ENCODE measurements at places on chromosomes 12 and 14.

- no peak for DNase-seq
These were observed 36.9 kb upstream of the KRAS start for GRCh38 chr12:25287610-25288009.

DNA sequence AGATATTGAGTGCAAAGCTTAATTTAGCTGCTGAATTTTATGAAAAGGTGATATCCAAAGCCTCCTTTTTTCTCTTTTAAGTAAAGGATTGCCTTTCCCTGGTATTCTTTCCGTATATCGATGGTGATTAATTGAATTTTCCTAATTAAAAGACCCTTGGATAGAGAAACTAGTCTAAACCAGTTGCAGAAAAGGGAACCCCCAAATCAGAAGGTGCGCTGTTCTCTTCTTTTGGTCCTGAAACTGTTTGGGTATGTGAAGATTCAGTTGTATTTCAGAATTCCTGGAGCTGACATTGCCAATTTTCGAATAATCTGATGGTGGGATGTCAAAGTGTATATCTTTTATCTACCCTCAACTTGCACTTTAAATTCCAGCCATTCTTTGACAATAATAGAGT lies 1.9 kb downstream of the GPHN start:
- DNase-seq: no peak

DNA sequence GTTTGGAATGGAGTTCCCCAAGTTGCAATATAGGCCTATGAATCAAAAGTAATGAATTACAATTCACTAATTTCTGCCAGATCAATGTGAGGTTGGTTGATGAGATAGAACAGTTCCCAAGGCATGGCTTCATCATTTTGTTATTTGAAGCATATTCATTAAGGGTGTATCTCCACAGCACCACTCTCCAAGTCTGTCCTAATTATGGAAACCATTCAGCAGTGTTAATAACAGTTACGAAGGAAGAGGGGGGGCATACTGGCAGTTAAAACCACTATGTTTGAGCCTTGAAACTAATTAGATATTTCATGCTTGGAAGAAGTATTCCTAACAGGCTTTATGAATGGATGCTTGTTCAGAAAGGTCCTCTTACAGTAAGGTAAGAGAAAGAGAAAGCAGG lies 520.3 kb downstream of the DIO2 start:
- DNase-seq: no peak

DNA sequence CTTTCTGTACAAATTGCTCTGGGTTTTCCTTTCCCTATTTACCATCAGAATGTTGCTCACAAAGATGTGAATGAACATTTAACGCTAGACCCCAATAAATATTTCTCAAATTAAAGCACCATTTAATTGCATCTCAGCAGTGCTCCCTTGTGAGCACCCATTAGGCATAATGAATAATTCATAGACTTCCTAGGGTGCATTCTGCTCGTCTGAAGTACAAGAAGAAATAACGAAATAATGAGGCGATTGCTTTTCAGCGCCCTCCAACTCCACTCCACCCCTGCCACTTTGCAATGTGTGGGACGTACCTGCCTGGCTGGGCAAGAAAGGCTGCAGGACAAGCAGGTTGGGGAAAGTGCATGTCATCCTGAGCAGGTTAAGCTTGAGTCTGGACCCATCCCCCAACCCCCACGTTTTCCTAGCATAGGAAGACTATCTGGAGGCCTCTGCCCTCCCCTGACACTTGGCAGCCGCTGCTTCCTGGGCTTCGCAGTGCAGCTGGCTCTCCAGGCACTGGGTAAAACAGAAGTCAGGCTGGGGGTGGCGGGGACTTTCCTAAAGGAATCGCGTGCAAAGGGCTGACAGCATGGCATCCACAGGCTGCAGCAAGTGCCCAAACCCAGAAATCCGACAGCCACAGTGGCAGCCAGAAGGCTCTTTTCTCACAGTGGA lies 253.7 kb downstream of the DUSP6 start:
- DNase-seq: peak; percentile 8

- no peak for DNase-seq
These were observed 8.0 kb upstream of the ASB8 start for GRCh38 chr12:48165089-48165981.

GRCh38 chr14:34874386-34875030 lies 652 bp downstream of the BAZ1A start:
- DNase-seq: peak; percentile 38

- DNase-seq: no peak
These were observed 5.7 kb downstream of the PAWR start for GRCh38 chr12:79685068-79685467.

GRCh38 chr12:71763677-71764379 lies 9.2 kb downstream of the RAB21 start:
- DNase-seq: no peak

DNA sequence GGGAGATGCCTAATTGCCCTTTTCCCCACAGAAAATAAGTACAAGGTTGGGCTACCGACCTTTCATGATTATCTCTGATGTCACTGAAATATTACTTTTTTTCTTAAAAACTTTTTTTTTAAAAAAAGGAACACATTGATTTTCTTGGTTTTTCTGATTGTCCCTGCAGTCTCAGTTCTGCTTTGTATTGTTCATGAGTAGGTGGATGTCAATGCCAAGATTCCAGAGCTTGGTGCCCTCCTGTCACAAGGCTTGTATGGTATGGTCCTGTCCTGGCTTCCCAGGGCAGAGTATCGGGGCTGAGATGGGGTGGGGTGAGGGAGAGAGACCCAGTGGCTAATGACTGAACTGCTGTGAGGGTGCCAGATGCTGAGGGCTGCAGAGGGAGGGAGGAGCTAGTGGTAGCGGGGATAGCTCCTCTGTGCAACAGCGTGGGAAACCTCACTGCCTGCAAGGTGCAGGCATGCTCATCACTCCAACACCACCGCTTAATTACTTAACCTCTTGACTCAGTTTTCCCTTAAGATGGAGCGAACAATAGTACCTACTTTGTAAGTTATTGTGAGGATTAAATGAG lies 4.4 kb upstream of the CTDSP2 start:
- DNase-seq: peak; percentile 50

- DNase-seq: no peak
These were observed 443.3 kb downstream of the ADAMTS20 start for GRCh38 chr12:43108656-43109055.

DNA sequence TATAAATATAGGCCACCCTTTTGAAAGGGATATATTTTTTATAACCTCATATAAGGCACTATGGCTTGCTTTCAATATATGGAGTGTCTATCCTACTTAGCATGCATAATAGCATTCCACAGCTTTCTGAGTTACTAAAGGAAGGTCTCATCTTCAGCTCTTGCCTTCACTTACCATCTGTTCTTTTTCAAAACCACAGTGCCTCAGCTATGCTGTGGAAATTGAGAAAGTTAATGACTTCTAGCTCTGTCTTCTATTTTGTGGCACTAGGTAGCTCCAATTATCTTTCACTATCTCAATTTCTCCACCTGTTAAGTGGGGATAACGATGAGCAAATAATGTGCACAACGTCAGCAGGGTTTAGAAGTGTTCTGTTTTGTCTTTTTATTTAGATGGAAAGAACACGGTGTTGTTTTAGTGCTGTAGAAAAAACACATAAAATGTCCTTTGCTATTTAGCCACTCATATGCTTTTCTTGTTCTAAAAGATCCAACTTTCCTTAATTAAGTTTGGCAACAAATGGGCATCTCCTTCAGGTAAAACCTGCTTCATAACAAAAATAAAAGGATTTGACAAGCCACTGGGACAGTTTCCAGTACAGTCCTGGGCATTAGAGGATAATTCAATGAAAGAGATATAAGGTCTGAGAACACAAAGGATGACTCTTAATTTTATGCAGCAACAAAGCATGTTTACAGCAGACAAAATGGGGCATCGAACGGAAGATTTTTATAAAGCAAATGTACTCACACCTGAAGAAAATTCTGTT lies 462.0 kb upstream of the SYT1 start:
- DNase-seq: no peak

- DNase-seq: no peak
These were observed 18.8 kb downstream of the MVK start for GRCh38 chr12:109592195-109592904.

DNA sequence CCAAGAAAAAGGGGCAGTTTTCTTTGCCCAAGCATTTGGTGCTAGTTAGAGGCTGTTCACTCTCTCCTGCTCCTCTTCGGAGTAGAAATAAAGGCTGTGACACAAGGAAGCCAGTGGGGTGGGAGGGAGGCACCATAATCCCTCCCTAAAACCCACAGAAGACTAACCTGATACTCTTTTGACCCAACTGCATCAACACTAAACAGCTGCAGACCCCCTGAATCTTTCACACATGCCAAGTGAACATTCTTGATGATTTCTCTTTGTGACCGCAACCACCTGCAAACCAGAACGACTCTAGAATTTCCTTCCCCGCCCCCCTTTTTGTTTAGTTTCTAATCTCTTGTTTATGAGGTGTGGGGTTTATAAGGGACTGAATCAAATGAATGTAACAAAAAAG lies 175.8 kb upstream of the BCL2L14 start:
- no peak for DNase-seq

DNA sequence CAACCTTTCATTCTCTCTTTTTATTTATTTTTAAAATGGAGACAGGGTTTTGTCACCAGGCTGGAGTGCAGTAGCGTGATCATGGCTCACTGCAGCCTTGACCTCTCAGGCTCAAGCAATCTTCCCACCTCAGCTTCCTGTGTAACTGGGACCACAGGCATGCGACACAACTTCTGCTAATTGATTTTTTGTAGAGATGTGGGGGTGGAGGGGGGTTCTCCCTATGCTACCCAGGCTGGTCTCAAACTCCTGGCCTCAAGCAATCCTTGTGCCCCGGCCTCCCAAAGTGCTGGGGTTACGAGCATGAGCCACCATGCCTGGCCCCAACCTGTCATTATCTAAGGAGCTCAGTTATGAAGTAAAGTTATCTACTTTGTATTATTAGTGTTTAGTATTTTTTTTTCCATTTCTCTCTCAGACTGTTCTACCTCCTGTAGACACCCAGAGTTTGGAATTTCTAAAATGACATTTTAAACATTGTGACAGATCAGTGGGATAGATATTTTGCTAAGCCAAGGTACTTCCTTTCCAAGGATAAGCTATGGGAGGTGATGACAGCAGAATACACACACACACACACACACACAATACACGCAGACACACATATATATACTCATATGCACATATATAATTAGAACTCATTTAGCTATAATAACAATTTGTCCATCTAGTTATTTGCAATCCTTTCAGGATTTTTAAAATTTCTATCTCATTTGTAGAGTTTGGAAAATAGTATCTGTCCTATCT lies 2.1 kb upstream of the USP44 start:
- no peak for DNase-seq

DNA sequence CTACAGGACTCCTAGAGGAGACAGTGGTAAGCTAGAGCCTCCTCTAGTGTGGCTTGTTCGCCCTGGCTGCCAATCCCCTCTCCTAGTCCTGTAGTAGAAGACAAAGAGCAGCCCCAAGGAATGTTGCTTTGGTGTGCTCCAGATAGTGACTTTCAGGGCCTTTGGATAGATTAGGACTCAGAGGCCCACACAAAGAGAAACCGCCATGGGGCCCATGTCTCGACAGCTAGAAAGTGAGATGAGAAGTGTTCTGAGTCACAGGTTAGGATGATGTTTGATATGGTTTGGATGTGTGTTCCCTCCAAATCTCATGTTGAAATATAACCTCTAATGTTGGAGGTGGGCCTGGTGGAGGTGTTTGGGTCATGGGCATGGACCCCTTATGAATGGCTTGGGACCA lies 51.8 kb upstream of the JDP2 start:
- DNase-seq: no peak

DNA sequence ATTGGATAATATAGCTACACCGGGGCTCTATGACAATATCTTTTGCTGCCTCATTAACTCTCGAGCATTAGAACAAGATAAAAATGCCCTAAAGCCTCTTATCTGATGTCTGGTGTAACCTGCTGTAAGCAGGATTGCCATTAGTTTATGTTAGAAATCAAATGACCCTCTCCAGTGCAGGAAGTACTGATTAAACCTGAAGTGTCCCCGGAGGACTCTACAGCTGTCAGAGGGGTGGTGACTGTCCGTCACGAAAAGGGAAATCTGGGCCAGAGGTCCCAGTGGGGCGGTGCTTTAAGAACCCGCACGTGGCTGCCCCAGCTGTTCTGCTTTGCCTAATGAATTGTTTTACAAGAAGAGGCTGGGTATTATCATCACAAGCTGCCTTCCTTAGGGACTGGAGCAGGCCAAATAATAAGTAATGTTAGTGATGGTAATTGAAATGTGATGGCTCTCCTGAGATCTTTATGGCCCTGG lies 55.7 kb downstream of the LIN52 start:
- peak; percentile 29 for DNase-seq

GRCh38 chr12:4454315-4454860 lies 8.8 kb upstream of the FGF6 start:
- DNase-seq: no peak

DNA sequence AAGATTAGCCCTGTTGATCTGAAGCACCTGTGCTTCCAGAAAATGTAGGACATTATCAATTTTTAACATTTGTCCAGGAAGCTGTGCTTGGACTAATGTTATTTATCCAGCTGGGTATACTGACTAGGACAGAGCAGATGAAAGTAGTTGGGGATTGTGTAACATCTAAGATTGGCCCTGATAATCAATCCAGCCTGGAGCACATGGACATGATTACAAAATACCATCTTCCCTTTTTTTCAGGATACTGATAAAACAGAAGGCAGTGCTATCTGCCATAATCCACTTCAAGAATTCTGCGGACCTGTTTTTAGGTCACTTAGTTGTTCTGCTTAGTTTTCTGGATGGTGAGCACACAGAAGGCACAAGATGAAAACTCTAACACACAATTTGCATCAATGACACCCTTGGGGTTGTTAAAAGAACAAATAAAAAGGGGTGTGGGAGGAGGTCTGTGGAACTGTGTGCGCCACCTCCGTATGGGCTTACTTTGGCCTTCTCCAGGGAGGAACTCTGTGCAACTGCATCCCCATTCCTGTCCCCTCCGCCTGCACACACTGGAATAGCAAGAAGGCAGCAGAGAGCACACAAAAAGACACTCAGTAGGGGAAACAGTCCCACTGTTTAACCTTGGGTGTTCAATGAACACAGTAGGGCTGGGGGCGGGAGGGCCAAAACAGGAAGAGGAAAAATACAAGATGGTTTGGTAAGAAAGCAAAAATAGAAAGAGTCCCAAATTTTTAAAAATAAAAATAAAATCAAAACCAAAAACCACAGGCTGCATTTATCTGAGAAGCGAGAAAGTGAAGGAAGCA lies 31.1 kb upstream of the DUSP6 start:
- DNase-seq: no peak
